ENCODE measurements at places on chromosomes 1 and 21. TPM values are rescaled to one million over a fixed set of nuclear protein-coding genes. Genes with fewer than 3 reads are reported as not detected.

DNA sequence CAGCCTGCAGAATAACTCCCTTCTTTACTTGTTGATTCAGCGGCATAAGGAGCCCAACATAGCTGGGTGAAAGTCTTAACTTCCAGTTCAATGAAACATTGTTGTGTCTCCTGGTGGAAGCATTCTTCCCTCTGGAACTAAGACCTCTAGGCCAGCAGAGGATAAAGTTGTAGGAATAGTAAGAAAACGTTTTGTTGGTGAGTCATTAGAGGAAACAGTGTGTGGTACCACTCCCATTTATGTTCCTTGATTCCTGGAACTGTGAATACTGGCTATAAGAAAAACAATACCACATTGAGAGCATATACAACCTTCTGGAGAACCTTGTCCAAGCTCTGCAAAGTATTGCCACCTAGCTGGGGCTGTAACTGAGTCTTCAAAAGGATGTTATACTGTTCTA is 737.4 kb upstream of the ZP4 start:
- no peak for DNase-seq
- no peaks in the 10 kb centered on the region for H3K36me3 ChIP-seq
- H3K27ac ChIP-seq = no peak overlapping the region
- no peaks in the 10 kb centered on the region for H3K27me3 ChIP-seq
- H3K4me3 ChIP-seq = no peak overlapping the region

- no peak overlapping the region for H3K27ac ChIP-seq
- H3K27me3 ChIP-seq = no peaks in the 10 kb centered on the region
- no peaks in the 10 kb centered on the region for H3K36me3 ChIP-seq
- H3K4me1 ChIP-seq = peaks cover 58% of the 10 kb centered on the region
- no peak for DNase-seq
These were observed 25.1 kb downstream of the ZBTB17 start for GRCh38 chr1:15950763-15951295.

- no peak overlapping the region for H3K4me3 ChIP-seq
- no peak for DNase-seq
- H3K36me3 ChIP-seq = no peaks in the 10 kb centered on the region
- H3K27me3 ChIP-seq = no peaks in the 10 kb centered on the region
- no peaks in the 10 kb centered on the region for H3K4me1 ChIP-seq
- H3K27ac ChIP-seq = no peak overlapping the region
These were observed 52.7 kb downstream of the AGBL4 start for GRCh38 chr1:49971088-49971487.

DNA sequence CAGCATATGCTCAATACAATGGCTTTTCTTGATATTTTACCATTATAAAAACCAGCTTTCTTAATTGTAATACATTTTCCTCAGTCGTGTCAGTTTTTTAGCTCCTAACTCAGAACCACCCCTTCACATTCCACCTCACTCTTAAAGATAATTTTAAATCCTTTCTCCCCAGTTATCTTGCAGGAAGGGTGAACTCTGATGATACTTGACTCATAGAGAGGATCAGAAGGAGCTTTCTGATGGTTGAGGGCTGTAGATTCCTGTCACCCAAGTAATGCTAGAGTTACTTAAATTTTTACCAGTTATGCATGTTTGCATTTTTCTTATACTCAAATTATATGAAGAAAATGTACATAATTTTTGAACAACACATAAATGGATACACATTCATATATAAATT is 233.7 kb downstream of the NCAM2 start:
- H3K4me1 ChIP-seq = no peaks in the 10 kb centered on the region
- H3K36me3 ChIP-seq = no peaks in the 10 kb centered on the region
- no peak for DNase-seq
- H3K4me3 ChIP-seq = no peak overlapping the region

MYBPH gene
- total RNA-seq = 1.4 TPM

DNA sequence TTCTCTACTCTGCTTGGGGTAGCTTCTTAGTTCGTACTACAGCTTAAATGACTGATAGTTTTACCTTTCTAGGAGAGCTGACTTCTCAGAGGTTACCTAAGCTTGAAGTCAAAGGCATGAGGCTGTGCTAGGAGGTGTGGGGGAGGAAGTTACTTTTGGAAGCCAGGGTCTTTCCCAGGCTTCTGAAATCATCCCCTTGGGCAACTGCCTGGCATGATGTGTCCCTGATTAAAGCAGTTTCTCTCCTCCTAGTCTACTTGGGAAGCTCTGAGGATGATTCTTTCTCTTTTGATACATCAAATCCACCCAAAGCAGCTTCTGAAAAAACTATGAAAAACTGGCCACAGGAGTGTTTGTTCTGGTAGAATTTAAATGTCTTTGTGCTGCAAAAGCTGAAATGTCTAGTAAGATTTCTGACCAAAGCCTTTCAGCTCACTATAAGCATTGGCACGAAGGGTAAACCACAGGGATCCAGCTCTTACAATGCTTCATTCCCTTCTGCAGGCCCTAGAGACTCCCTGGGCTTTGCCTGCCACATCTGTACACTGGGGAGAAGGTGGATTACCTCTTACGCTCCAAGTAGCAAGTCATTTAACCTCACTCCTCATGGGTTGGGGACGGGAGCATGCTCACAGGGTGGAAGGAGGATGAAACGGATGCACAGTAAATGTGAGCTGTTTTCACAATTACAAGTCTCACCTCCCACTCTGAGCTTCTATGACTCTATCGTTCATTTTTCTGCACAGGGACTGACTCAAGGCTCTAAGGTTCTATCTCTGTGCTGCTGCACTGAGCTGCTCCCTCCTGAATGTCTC is 59.6 kb downstream of the RUNX1 start:
- DNase-seq = no peak
- H3K4me1 ChIP-seq = no peaks in the 10 kb centered on the region
- no peaks in the 10 kb centered on the region for H3K36me3 ChIP-seq
- no peak overlapping the region for H3K27ac ChIP-seq
- no peak overlapping the region for H3K4me3 ChIP-seq
